ENCODE measurements at places on chromosomes 2 and 18.

DNA sequence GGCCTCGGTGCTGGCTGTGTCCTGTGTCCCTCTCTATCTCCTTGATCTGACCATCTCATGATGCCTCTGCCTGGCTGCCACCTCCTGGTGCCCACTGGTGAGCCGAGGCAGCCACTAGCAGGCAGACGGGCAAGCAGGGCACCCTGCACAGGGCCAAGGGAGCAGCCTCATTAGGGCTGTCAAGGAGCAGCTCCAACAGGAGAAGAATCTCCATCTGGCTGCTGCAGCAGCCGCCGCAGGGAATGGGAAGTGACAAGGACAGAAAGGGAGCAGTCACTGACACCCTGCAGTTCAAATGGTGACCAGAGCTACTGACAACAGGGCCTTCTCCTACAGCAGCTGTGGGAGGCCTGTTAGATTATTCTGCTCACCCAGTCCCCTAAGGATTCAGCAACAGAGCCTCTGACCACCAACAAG lies 32.6 kb downstream of the ALPK2 start:
- peak; percentile 80 for DNase-seq

- no peak for DNase-seq
These were observed 47.8 kb upstream of the SLC4A10 start for GRCh38 chr2:161576421-161576820.

- DNase-seq = no peak
These were observed 13.9 kb downstream of the LRP2 start for GRCh38 chr2:169348321-169349024.

GRCh38 chr2:84964406-84965191 lies 6.4 kb upstream of the KCMF1 start:
- no peak for DNase-seq

DNA sequence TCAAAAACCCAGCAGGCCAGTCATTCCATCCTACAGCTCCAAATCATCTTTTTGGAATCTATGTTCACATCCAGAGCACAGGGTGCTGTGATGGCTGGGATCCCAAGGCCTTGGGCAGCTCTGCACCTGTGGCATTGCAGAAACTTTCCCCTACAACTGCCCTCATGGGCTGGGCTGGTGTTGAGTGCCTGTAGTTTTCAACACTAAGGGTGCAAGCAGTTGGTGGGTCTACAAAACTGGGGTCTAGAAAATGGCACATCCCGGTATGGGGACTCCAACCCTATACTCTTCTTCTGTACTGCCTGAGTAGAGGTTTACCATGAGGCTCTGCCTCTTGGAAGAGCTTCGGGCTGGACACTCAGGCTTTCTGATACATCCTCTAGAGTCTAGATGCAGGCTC lies 95.2 kb upstream of the TEKT4 start:
- no peak for DNase-seq

DNA sequence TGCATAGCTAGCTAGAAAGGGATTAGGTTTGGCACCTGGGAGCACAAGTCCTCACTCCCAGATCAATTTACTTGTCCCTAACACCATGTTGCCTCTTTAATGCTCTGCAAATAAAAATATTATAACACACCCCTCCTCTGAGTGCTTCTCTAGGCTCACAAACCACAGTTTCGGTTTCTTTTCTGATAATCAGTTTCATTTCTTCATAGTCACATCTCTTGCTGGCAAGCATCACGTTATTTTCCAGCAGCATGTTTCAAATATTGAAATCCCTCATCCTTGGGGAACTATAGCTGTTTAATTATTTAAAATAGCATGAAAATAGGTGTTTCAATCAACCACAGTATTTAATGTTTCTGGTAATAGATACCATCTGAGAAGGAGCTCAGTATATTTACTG lies 13.9 kb upstream of the SMCHD1 start:
- no peak for DNase-seq

- no peak for DNase-seq
These were observed 45.4 kb downstream of the M1AP start for GRCh38 chr2:74602586-74603281.

DNA sequence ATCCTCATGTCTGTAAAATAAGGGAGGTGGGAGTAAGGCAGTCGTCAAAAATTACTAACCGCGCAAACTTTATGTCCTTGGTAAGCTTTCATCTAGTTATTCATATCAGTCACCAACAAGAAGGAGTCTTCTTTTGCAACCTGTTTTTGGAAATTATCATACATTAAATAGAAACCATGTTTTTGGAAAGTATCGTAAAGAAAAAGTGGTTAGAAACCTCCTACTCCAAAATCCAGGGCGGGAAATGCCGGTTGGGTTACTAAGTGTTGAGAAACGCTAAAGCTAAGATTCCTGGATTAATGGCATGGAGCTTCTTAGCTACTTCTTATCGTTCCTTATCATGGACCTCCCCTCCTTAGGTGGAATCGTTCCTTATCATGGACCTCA lies 778 bp downstream of the BBS5 start:
- no peak for DNase-seq

- DNase-seq = no peak
These were observed 265.9 kb downstream of the TFCP2L1 start for GRCh38 chr2:121019071-121019470.

DNA sequence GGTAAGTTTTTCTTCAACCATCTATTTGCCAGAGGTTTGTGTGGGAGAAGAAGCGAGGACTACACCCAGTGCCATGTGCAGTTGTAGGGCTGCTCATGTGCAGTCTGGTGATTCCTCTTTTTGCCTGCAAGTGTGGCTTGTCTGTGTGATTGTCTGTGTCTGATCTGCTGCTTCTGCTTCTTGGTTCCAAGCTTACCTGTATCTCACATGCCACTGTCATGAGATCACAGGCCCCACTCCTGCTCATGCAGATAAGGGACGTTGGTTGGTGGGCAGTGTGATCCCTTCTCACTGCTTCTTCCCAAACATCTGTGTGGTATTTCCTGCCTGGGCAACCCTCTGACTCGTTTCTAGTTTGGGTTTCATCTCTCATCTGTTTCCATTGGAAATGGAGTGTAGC lies 27.1 kb downstream of the RRM2 start:
- no peak for DNase-seq

DNA sequence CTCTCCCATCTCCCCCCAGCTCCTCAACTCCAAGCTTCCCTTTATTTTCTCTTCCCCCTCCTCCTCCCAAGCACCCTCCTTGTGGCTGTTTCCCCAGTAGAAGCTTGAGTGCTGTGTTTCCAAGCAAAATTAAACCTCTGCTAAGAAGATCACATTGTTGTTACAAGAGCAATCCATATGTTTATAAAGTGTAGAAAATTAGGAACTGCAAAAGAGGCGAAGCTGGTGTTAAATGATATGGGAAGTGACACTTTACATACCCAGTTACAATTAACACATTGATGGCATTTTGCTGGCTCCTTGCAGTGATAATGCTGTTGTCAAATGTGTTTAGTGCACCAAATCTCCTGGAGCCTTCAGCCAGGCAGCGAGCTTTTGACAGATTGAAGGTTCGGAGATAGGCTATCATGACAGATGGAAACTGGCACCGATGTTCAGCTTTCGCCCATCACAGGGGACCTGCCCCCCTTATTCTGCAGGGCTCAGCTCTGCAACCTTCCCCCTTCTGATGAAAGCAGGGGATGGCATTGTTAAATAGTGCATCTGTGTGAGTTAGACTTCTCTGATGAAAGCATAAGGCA lies 259.8 kb upstream of the ATP5MC3 start:
- peak; percentile 81 for DNase-seq

DNA sequence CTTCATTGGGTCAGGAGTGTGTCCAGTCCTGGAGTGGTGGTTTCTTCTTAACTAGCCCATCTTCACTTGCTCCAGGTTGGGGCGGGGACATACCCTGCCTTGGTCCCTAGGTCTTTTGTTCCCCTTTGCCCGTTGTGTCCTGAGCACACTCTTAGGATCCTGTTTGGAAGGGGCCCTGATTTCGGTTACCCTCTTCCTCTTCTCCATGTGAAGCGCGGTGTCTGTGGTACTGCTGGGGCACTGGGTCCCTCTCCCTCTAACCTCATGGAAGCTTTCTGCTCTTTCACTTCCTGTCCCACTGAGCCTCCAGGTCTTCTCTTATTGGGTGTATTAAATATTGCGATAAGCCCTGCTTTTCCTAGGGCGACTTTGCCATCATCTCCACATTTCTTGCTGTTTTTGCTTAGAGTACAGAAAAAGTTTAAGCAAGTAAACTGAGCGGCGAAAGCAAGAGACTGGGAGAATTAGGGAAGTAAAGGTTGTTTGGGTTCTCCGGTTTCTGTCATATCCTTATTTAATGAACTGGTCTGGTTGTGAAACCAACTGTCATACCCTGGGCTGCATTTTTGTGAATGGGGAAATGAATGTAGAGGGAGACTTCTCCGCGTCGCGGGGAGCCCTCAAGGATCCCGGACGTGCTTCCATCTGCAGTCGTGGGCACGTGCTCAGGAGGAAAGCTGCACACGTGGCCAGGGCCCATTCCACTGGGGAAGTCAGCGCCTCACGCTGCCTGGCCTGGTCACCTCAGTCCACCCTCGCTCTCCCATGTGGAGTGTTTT lies 73.8 kb upstream of the B3GNT7 start:
- DNase-seq = no peak

GRCh38 chr2:236935083-236935482 lies 150.6 kb upstream of the COPS8 start:
- DNase-seq = no peak

DNA sequence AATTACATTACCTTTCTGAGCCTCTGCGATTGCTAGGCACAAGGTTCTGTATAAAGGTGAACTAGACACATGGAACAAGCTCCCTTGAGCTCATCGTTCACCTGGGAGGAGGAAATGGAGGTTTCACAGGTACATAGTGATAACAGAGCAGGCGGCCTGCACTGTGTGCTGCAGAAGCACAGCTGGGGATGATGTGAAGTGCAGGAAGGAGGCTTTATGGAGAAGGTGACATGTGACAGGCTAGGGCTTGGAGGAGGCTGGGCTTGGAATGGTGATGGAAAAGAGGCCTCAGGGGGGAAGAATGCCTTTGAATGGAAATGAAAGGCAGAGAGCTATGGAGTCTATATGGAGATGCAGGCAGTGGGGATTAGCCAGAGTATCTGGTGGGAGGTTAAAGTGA lies 22.9 kb downstream of the MARCHF4 start:
- peak; percentile 73 for DNase-seq

- no peak for DNase-seq
These were observed 6.1 kb upstream of the SALL3 start for GRCh38 chr18:78973357-78974083.

GRCh38 chr2:233091595-233092375 lies 31.6 kb downstream of the INPP5D start:
- no peak for DNase-seq

GRCh38 chr18:77851802-77852201 lies 602.2 kb downstream of the GALR1 start:
- peak; percentile 71 for DNase-seq

DNA sequence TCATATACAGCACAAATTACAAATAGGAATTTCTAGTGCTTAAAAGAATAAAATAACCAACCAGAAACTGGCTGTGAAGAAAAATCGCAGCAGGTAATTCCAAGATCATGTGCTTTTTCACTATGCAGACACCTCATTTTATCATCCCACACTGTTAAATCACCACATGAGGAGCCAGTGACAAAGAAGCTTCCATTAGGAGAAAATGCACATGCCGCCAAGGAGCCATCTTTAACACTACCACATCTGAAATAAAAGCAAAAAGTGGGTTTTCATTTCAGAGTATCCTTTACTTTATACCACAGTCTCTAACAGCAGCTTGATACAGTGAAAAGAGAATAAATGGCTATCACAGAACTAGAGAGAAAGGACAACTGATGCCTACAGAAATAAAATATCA lies 6.8 kb downstream of the WDSUB1 start:
- no peak for DNase-seq

GRCh38 chr2:112648081-112648480 lies 2.3 kb downstream of the SLC20A1 start:
- DNase-seq = no peak

DNA sequence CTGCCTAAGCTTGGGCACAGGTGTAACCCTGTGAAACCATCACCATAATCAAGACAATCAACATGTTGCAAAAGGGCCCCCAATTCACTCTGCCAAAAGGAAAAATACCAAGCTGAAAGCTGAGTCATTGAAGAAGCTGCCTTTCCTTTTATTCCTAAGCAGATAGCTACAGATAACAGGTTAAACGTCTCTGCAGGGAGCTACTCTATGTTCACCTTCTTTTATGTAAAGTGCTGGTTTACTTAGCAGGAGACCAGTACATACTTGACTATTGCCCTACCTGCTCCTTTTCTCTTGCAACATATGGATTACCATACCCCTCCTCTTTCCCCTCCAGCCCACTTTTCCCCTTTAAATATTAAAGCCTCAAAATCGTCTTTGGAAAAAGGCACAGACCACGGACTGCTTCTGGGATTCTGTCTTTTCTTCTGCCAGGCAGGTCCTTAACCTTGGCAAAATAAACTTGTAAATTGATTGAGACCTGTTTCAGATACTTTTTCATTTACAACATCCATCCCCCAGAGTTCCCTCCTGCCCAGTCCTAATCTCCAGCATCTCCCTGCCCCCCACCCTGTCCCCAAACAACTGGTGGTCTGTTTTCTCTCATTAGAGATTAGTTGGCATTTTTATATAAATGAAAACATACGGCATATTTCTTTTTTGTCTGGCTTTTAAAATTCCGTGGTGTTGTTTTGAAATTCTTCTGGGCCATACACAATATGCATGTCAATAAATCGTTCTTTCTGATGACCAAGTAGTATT lies 37.8 kb upstream of the LDLRAD4 start:
- no peak for DNase-seq
